NCI-H1417 treated with DMSO at 0.1 percent for 48 hours (cell line): ENCODE measurements at places on chromosomes 7 and 10.

DNA sequence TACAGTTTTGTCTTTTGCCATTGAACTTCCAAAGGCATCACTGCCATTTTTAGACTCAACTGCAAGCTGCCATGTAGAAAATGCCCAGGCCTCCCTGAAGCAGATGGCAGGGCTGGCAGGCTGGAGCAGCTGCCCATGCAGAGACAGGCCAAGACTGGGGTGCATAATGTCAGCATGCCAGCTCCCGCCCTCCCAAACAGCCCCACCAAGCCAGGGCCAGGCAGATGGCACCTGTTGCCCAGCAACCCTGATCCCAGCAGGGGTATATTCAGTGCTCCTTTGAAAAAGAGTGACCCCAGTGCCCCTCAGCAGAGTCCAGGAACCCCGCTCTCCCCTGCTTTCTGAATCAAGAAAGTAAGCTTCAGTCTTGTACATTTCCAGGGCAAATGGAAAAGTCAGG is 32.6 kb downstream of the VSTM4 start:
- no peak for DNase-seq

DNA sequence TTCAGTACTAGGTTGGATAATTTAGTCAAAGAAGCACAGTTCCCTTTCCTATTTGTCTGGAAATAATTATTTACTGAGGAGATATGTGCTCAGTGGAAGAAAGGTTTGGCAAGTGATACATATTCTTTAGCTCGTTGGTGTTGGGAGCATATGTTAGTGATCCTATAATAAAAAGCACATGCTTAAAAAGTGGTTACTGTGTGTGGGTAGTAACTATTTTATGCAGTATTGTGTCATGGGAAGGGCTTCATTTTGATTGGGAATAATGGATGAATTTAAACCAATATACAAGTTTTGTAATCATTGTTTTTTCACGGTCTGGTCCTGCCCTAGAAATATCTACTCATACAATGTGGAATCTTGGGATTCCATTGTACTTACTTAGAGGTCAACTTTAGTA is 188.7 kb upstream of the PPP1R3A start:
- no peak for DNase-seq

DNA sequence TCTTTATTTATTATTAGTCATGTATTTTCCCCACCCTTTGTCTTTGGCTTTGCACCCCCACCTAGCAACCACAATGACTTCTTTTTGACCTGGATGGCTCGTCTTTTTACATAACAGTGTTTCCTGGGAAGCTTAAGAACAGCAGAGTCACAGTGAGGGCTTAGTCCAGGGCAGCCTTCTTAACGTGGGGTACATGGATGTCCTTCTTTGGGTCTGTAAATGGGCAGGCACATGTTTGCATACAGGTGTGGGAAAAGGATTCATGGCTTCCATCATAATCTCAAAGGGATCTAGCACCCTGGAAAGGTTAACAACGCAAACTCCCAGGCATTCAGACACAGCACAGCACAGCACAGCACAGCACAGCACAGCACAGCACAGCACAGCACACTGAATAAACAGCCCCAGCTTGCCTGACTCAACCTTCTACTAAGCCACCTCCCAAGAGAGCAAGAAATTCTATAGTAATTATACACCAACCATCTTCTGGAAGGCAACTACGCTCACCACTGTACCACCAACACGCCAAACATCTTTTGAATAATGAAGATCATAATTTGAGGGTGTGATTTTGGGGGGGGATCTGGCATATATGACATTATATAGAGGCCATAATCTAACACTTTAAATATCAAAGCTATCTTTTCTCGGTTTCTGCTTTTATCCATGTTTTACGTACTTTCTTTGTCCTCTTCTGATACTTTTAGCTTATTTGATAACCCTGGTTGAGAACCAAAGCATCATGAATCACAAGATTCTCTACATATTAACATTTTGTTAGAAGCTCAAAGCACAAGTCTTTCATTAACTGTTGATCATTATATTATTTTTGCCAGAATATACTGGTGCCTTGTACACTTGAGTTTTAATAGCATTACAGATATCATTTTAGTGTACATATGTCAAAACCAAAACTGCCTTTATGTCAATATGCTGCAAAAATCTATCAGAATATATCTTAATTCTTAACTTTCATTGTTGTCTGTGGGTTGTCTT is 177.2 kb upstream of the KLF14 start:
- no peak for DNase-seq

GRCh38 chr10:61612450-61612849 is 50.3 kb upstream of the CABCOCO1 start:
- DNase-seq: no peak

- no peak for DNase-seq
Measured at GRCh38 chr10:133024704-133025557, 62.8 kb upstream of the ADGRA1 start.

- DNase-seq: no peak
Measured at GRCh38 chr10:122421054-122421625, 33.3 kb upstream of the ARMS2 start.

DNA sequence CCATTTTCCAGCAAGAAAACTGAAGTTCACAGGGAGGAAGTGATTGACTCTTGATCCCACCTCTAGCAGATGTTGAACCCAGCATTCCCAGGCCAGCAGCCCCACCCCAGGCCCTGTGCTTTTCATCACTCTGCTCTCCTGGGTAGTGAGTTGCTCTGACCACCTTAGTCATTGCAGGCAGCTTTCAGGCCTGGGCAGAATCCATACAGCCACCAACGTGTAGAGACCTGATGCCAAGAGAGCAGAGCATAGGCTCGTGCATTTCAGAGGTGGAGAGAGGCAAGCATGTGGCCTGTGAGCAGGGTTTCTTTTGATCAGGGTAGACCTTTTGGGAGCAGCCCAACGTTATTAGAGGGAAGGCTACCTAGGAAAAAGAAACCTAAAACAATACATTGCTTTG is 334.6 kb downstream of the PTEN start:
- DNase-seq: no peak

DNA sequence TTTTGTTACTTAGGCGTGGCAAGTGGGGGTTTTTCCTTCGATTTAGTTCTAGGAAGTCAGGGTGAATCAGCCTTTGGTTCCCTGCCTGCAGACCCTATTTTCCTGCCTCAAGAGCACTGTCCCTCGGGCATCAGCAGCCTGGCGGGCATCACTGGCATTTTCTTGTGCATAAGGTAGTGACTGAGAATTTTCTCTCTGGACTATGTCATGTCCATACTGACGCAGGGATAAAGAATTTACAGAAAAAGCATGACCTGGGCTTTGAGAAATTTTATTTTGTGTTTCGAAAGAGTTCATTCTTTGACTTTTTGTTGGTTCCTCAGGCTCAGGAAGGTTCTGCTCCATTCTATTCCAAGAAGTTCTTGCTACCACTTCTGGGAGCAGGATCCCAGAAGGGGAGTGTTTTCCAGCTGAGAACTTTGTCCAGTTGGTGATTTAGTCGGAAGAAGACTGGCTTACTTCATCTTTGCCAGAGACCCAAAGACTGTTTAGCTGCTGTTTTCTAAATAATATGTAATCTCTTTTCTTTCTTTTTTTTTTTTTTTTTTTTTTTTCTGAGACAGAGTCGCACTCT is 213.9 kb upstream of the SH2B2 start:
- DNase-seq: no peak

DNA sequence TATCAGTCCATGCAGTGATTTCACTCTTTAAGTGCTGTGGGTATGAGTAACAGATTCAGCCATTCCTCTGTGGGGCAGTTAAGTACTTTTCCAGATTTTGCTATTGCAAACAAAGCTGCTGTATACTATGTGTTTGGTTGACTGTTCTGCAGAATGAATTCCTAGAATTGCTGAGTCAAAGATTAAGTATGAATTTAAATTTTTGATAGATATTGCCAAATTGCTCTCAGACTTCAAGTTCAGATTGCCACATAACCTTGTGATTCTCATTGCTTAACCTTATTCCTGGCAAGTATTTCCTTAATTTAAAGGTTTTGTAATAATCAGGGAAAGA is 21.6 kb upstream of the SAR1A start:
- DNase-seq: no peak

- no peak for DNase-seq
Measured at GRCh38 chr7:87202705-87203104, 16.8 kb downstream of the TMEM243 start.

- no peak for DNase-seq
Measured at GRCh38 chr10:128854963-128855362, 612.1 kb upstream of the MGMT start.

DNA sequence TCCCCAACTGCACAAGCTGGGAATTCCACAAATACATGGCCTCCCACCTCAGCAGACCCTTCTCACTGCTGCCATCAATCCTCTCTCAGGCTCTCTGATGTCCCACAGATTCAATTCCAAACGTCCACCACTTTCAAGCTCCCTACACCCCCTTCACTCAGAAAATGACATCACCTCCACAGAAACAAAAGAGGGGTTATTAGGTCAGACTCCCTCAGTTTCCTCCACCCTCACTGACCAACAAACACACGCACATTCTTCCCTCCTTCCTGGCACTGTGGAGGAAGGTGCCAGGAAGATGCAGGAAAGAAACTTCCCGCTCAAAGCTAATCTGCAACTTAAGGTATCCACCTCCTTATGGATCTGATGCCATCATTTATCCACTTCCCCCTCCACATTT is 18.3 kb downstream of the ZNF438 start:
- DNase-seq: no peak

- DNase-seq: no peak
Measured at GRCh38 chr10:35447693-35448407, 111.5 kb downstream of the CCNY start.

GRCh38 chr10:76453997-76454396 is 1022.6 kb downstream of the LRMDA start:
- no peak for DNase-seq

DNA sequence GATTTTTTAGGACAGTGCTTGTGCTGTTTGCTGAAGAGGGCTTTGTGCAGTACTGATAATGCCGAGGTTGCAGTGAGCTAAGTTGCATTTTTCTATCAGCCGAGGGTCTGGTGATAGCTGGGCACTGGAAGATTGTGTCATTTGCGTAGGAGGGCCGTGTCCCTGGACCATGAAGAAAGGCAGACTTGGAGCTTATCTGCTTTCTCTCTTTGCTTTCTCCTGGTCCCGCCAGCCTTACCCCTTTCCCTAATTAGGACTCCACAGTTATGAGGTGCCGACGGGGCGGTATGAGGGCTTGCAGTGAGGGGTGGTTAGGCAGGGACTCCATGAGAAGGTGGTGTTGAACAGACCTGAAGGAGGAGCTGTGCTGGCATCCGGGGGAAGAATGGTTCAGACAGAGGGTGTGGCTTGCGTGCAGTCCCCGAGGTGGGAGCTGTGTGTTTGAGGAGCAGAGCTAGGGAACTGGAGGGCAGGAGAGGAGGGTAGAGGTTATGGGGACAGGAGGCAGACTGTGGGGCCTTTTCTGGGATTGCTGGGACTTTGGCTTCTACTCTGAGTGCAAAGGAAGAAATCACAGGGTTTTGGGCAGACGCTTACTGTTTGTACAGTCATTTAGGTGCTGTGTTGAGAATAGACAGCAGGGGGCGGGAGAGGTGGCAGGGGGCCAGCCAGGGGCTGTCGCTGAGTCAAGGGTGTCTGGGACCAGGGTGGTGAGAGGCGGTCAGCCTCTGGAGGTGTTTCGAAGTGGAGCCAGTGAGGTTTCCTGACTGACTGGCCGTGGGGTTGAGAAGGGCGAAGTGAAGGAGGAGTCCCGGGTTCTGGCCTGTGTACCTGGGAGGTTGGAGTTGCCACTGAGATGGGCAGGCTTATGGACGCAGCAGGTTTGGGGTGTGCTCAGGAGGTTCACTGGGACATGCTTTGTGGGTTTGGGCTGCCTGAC is 43.4 kb downstream of the PRF1 start:
- no peak for DNase-seq

DNA sequence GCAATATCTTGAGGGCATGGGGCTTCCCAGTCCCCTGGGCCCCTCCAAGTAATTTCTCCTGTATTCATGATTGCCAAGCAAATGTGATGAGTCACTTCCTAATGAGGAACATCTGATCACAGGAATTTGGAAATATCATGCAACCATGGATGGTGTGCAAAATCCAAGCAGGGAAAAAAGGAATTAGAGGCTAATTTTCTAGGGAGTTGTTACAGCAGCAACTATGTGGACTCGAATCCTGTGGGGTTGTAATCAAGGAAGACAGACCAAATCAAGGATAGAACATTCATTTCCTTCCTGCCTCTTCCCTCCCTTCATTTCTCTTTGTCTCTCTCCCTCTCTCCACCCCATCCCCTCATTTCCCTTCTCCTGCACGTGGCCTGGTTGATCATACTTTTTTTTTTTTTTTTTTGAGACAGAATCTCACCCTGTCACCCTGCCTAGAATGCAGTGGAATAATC is 23.9 kb upstream of the AGFG2 start:
- DNase-seq: no peak

DNA sequence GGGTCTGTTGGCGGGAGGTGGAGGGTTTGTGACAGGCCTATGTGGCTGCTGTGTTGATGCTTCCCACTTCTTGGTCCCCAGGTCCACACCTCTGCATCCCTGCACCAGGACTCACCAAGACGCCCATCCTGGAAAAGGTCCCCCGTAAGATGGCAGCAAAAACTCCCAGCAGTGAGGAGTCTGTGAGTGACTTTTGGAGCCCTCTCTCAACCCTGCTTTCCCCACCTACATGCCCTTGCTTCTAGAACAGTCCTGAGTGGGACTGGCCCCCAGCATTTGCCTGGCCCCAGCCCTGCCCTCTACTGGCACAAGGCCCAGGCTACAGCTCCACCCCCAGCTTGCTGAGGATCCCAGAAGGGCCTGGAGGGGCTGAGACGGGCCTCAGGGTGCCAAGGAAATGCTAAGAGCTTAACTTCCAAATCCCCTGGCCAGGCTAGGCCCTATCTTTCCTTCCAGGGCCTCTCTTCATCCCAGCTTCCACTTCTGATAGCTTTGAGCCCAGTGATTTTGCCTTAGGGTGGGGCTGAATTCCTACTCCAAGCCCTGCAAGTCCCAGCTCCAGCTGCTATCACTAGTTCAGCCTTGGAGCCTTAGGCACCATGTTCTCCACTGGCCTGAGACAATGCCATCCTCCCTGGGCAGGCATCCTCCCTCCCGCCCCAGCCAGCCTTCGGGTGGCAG is 2.7 kb downstream of the CHAT start:
- no peak for DNase-seq

DNA sequence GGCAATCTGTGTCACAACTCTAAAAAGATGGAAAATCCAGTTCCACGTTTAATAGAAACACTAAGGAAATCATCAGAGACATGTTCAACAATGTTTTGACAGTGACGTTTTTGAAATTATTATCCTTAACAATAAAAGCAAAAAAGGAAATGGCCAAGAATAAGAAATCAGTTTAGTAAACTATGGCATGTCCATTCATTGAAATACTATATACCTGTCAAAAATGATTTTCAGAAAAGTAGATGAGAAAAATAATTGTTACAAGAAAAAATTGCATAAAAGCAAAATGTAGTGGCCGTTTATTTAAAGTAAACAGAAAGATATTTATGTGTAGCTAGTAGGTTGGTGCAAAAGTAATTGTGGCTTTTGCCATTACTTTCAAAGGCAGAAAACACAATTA is 345.4 kb upstream of the NPSR1 start:
- DNase-seq: no peak
